Activated naive CD8-positive, alpha-beta T cell treated with anti-CD3 and anti-CD28 coated beads, Interleukin-2, amount 50 U/mL, for 16 hours (primary cell): ENCODE measurements at places on chromosomes 1 and 21.

DNA sequence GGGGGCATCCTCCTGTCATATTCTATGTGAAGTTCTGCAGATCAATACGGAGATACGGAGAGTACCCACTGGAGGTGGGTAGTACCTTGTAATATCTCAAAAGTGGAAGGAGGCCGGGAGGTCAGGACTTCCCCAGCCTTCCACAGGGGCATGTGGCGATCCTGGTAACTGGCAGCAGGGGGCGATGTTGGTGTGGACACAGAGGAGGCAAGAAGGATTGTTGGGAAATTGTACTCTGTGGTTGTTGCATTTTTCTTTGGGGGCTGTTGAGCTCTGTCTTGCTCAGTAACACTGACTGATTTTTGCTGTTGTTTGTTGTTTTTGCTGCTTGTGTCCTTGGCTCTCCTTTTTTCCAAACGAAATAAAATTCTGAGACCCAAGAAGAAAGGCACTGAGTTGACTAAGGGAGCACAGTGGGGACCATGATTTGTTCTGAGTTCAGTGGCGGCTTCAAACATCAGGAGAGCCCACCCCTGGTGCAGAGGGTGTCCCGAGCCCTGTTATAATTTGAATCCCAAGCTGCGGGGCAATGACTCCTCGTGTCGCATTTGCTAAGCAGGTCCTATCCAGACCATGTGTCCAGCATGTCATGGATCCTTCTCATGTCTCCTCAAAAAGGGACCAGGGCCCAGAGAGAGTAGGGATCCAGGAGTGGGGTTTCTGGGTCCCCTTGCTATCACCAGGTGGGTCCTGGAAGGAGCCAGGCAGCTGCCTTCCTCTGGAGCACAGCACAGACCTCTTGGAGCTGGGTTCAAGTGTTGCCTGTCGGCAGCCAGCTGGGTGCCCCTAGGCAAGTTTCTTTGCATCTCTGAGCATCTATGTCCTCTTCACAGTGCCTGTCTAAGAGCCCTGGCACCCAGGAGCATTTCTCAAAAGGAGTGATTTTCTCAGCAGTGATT is 22.8 kb downstream of the LHX4 start:
- peak; percentile 25 for DNase-seq

DNA sequence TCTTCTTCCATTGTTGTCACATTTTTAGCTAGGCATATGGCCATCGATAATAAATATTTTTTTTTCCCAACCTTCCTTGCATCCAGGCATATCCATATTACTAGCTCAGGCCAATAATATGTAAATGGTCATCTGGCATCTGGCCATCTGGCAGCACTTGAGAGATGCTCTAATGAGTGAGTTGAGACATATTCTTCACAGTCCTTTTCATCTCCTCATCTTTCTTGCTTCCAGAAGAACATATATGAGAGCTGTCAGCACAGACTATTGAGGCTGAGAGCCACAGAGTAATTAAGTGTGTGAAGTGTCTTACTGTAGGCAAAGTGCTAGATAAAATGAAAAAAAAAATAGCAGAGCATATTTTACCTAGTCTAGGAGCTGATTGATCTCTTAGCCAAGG is 628.4 kb upstream of the TMPRSS15 start:
- no peak for DNase-seq

GRCh38 chr1:59915516-59915915 is 11.1 kb downstream of the CYP2J2 start:
- DNase-seq = no peak

- no peak for DNase-seq
Observed at GRCh38 chr1:64323054-64323453, 119.6 kb downstream of the UBE2U start.

GRCh38 chr1:221363039-221363438 is 378.9 kb downstream of the DUSP10 start:
- no peak for DNase-seq

DNA sequence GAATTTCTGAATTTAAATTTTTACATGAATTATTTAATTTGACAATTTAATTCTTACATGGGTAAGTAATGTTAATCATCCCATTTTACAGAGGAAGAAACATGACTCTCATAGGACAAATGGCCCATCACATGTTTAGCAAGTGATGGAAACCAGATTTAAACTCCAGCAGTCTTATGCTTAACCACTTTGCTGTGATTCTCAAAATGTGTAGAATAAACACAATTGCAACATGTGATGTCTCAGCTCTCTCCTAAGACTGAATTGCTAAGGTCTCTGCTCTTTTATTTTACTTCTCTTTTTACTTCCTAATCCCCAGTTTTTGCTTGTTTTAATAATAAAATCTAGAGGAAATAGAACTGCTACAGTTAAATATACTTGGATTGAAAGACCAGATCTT is 42.8 kb downstream of the HS2ST1 start:
- no peak for DNase-seq

GRCh38 chr1:8525216-8525557 is 207.3 kb downstream of the SLC45A1 start:
- DNase-seq = no peak

- DNase-seq = no peak
Observed at GRCh38 chr1:115828101-115829022, 12.6 kb downstream of the NHLH2 start.

DNA sequence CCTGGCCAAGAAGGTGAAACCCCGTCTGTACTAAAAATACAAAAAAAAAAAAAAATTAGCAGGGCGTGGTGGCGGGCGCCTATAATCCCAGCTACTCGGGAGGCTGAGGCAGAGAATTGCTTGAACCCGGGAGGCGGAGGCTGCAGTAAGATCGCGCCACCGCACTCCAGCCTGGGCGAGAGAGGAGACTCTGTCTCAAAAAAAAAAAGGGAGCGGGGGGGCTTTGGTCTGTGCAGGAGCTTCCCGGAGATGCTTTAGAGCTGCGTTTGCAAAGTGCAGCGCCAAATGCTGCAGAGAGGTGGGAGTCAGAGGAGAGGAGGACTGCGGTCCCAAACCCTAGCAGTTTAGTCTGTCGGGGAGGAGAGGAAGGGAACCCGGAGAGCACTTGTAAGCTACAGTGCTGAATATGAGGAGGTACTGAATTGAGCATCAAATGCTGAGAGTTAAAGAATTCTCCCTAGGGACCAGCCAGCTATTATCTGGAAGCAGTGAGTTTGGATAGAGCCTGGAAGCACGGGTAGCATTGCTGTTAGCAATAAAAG is 569 bp downstream of the FALEC start:
- no peak for DNase-seq

GRCh38 chr1:87174724-87175245 is 153.9 kb upstream of the LMO4 start:
- DNase-seq = no peak
